ENCODE measurements at places on chromosomes 4 and X. TPM values are rescaled to one million over a fixed set of nuclear protein-coding genes. Genes with fewer than 3 reads are reported as not detected.

The DDX53 gene
- total RNA-seq, result not detected

The PDE5A gene
- 20.6 TPM for total RNA-seq

The CAMK2D gene
- total RNA-seq, result 31.0 TPM

DNA sequence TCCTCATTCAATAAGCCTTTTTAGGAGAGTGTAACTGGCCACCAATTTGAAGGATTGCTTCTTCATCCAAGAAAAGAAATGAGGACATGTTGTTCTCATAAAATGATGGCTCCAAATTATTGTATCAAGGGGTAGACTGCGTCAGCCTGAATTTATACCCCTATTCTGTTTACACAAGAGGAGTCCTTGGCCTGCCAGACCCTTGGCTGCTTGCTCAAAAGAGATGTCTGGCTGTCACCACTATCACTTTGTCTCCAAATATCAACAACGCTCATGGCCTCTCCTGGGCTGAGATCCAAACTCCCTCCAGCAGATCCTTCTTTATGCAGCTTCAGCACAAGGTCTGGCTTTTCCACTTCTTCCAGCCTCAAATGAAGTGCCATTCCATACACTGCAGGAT, 127.9 kb downstream of the OR13H1 start:
- DNase-seq, result peak; percentile 58

GRCh38 chr4:142474398-142475087, 371.6 kb downstream of the INPP4B start:
- DNase-seq, result no peak

DNA sequence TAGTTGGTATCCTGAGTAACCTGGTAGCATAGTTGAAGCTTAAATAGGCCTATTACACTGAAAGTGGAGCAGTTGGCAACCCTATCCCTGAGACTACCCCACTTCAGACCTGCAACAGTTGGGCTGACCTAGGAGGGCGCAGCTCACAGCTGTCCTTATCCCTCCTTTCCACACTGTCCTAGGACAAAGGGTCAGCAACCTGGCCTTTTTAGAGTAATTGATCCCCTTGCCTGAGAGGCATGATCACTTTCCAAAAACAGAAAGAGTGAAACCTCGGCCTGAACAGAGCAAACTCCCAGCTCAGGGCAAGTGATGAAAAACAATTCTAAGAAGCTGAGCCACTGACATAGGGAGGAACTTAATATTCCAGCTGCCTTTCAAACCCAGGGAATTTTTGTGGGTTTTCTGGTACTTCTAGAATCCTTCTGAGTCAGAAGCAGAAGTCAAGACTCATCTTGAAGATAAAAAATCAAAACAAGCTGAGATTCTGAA, 94.9 kb upstream of the MYOZ2 start:
- no peak for DNase-seq

- no peak for DNase-seq
Observed at GRCh38 chrX:102154218-102154860, 1.4 kb downstream of the BEX5 start.

DNA sequence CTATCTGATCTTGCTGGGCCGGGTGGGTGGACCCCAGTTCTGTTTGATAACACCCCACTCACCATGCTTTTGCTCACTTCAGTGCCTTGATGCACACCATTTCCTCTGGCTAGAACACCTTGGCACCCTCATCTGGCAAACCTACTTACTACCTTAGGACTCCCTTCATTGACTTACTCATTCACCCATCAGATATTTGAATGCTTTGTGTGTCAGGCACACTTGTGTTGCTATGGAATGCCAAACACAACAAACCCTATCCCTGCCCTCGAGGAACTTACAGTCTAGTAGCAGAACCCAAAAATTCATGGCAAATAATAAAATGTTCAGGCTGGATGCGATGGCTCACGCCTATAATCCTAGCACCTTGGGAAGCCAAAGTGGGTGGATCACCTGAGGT, 13.9 kb downstream of the CCNG2 start:
- DNase-seq, result no peak

GRCh38 chr4:153087671-153088194, 116.5 kb upstream of the TRIM2 start:
- no peak for DNase-seq

DNA sequence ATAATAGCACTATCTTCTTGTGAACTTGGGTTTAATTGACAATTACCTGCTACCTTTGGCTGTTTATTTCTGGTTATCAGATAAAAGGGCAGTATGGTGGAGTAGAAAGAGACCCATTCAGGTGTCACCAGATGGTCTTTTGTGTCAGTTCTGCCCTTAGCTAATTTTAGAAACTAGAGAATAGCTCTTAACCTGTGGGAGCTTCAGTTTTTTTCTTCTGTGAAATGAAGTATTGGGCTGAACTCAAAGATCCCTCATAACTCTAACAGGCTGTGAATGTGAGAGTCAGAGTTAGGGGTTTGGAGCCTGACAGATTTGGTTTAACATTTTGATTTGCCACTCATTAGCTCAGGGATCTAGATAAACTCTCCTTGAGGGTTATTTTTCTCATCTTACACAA, 335.2 kb downstream of the PPP1R2C start:
- no peak for DNase-seq

Data from adrenal gland (tissue), 19 donors.